ENCODE measurements at places on chromosomes 3 and 15.

DNA sequence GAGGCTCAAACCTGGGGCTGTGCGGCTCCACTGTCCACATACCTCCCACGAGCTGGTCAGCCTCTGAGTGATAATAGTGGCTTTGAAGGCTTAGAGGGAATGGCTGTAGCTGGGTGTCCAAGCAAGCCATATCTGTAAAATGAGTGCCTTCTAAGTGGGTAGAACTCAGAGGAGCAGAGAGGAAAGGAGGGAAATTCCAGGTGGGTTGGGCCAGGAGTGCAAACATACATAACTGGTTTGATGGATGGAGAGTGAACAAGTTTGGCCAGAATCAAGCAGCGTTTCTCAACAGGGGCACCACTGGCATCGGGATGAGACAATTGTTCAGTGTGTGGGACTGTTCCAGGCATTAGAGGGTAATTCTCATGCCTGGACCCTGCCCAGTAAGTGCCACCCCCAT is 91.1 kb downstream of the ASB7 start:
- DNase-seq: no peak

- DNase-seq: peak; percentile 78
Observed at GRCh38 chr3:14780927-14781507, 37.7 kb upstream of the FGD5 start.

DNA sequence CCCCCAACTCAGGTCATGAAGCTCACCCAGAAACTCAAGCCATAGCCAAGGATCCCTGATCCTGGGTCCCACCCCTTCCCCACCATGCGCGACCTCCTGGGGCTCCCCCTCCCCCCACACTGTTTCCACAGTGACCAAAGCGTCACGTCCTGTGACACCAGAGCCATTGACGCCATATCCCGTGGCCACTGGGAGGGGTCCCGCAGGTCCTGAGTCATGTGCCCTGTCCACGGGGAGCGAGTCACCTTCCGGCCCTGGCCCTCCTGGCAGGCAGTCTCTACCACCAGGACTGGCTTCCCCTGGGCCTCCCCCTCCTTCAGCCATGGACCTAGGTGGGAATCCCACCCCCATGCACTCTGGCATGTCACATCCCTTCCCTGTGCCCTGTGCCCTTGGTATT is 15.6 kb downstream of the SEMA3F start:
- peak; percentile 26 for DNase-seq

- no peak for DNase-seq
Observed at GRCh38 chr3:58383904-58384303, 49.7 kb downstream of the PDHB start.

DNA sequence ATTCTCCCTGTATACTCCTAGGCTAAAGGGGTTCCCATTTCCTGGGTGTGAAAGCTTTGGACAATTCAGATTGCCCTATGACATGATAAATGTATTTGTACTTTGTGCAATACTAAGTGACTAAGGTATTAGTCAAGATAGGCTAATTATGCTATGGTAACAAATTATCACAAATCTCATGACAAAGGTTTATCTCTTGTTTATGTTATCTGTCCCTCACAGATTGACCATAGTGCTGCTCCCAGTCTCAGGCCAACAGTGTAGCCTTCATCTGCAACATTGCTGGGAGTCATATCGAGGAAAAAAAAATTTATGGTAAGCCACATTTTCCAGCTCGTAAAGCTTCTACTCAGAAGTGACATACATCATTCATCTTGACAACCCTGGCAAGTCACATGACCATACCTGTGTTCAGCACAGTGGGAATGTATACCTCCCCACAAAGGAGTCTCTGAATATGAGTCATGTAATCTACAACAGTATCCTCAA is 346.2 kb downstream of the IGSF11 start:
- DNase-seq: no peak

DNA sequence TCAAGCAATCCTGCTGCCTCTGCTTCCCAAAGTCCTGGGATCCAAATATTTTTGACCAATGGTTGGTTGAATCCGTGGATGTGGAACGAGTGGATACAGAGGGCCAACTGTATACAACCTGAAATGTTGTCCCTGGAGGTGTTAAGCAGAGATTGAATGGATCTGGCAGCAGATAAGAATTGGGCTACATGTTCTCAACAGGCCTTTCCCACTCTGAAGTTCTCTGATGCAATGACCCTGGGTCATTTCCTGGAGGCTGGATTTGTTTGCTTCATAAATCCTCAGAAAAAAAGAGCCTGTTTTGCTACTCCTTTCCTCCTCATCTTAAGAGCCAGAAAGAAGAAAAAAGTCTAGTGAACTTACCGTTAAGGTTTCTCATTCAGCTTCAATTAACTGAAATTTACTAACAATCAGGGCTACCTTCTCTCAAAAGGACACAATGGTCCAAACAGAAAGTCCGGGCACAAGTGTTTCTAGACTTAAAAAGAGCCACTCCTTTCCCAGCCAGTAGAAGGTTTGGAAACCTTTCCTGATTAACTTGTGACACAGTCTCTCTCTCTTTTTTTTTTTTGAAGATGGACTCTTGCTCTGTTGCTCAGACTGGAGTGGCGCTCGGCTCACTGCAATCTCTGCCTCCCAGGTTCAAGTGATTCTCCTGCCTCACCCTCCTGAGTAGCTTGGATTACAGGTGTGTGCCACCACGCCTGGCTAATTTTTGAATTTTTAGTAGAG is 6.5 kb downstream of the ARHGEF3 start:
- DNase-seq: peak; percentile 51

- DNase-seq: no peak
Observed at GRCh38 chr3:187198490-187198889, 1.2 kb downstream of the RTP1 start.

DNA sequence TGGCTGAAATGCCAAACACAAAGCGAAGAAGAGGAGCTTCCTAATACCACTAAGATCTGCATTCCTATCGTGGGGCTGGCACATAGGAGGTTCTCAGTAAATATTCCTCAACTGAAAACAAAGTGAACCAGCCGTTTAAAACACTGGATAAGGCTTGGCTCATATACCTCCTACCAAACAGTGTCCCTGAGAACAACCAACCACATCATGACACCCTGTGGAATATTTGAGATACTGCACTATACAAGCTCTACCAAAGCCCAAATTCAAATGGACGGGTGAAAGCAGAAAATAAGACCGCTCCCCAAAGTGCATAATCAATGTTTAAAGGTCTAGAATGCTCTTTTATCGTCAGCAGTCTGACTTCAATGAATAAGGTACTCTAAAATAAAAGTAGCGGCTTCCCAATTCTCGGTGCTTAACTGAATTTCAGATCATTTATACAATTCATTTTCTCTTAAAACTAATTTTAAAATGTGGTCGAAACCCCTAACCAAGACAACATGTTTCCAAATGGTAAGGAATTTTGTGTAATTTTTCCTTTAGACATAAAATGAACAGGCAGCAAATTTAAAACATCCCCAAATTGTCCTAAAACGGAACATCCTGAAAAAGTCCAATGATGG is 425.8 kb downstream of the ERC2 start:
- no peak for DNase-seq

DNA sequence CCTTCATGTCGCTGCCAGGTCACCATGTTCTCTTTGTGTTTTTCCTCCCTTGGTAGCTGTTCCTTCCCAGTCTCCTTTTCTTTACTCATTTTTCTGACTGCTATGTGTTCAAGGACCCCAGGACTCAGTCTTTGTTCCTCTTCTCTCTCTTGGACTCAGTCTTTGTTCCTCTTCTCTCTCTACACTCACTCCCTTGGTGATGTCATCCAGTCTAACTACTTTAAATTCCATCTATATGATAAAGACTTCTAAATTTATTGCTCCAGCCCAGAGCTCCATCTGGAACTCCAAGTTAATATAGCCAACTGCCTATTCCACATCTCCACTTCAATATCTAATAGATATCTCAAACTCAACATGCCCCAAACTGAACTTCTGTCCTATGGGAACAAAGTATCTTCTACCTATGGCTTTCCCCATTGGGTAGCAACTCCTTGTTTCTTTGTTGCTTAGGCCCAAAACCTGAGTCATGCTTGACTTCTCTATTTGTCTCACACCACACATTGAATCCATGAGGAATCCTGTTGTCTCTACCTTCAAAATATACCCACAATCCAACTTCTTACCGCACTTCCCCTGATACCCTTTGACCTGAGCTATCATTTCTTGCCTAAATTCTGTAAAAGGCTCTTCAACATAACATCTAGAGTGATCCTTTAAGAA is 4.9 kb upstream of the DYNC1LI1 start:
- DNase-seq: peak; percentile 76

GRCh38 chr15:77066971-77067690 is 3.8 kb downstream of the TSPAN3 start:
- peak; percentile 33 for DNase-seq

DNA sequence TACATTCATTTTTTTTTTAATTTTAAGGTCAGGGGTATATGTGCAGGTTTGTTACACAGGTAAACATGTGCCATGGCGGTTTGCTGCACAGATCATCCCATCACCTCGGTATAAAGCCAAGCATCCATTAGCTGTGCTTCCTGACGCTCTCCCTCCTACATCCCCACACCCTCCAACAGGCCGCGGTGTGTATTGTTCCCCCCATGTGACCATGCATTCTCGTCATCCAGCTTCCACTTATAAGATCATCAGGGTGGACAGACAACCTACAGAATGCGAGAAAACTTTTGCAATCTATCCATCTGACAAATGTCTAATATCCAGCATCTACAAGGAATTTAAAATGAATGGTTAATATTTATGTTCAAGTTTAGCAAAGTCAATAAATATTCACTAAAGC is 19.4 kb downstream of the ILDR1 start:
- DNase-seq: no peak

GRCh38 chr3:54863366-54863765 is 64.5 kb downstream of the LRTM1 start:
- DNase-seq: no peak

DNA sequence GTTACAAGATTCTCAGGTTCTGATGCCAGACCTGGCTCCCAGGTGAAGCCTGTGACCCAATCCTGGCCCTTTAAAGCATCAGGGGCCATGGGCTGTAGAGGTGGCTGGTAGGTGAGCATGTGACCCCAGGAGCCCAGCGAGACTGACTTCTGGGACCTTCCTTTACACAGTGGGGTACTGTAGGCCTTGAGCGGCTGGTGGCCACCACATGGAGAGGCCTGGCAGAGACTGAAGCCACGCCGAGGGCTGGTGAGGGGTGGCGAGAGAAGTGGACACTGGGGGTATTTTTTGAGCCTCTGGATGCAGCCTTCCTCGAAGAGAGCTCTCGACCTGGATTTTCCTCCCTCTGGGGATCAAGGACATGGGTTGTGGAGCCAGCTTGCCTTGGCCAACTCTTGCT is 71.2 kb upstream of the ITGA11 start:
- DNase-seq: no peak

DNA sequence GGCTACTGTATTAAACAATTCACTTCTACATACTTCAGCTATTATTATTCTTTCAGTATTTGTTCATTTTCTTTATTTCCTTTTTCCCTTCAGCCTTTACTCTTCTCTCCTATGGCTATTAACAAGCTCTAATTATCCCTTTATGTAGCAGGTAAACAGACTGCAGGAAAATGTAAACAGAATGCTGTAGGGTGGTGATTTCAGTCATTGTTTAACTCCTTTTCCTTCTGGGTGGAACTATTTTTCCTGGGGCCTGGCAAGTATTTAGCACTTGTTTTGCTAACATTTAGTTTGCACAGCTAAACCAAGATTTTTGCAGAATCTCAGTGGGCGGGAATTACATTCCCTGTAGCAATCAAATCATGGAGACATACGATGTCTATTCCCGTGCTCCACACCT is 14.4 kb downstream of the RARB start:
- DNase-seq: no peak

Data from suppressor macrophage (primary cell).